EH (cell line): ENCODE measurements at places on chromosomes 7 and 10.
A peak's percentile ranks its signal among the peaks of the same experiment; 100 is the strongest.

GRCh38 chr10:118332236-118332635 lies 9.9 kb downstream of the FAM204A start:
- DNase-seq = no peak

GRCh38 chr10:2173327-2173726 lies 436.0 kb upstream of the ADARB2 start:
- DNase-seq = no peak

GRCh38 chr10:70437721-70438120 lies 3.8 kb downstream of the NODAL start:
- no peak for DNase-seq

DNA sequence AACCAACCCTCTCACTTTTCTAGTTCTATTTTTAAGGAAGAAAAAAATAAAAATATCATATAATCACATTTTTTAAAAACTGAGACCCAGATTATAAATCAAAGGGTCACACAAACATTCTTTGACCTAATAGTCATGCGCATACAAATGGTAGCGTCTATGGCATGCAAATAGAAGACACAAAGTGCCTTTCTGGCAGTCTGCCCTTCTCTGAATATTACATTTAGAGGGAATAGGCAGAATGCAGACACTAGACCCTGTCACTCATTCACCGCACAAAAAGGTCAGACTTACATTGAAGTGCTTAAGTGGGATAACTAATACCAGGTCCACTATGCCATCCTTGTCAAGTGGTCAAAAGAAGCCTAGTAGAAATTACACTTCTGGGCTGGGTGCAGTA lies 26.5 kb upstream of the FHIP2A start:
- DNase-seq = peak; percentile 41

DNA sequence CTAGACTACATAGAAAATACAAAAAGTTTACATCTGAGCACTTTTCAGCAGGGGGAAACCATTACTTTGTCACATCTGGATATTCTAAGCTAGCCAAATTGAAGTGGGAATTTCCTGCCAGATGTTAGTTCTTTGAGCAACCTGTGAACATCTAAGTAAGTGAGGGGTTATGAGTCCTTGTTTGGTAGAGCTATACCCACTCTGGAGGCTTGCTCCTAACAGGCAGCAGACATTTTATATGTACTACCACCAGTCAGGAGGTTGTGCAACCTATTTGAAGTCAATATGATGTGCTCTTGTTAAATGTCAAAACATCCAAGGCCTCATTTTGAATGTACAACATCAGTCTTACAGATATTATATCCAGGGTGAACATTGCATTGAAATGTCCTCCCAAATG lies 143.3 kb upstream of the KAT6B start:
- no peak for DNase-seq

DNA sequence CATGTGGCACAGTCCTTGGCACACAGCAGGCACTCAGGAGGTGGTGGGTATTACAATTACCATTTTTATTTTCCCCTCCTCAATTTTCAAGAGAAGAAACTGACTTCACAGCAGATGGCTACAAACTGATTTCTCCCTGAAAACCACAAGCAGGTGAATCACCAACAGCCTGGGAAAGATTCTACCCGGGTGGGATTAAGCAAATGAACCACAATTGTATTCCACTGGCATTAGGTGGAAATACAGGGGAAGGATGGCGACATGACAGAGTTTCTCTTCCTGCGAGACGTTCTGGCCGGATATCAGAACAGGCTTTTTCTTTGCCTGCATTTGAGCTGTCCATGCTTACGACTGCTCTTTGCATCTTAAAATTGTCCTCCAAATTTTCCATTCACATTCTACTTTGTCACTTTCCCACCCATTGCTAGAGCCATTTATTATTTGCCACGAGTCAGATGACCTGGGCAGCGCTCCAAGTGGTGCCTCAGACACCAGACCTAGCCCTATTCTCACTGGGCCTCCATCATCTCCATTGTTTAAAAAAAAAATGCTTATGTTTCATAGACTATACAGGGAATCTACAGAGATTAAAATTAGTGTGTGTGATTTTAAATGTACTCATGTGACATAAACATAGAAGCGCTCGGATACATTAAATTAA lies 4.6 kb downstream of the DENND11 start:
- DNase-seq = peak; percentile 24

DNA sequence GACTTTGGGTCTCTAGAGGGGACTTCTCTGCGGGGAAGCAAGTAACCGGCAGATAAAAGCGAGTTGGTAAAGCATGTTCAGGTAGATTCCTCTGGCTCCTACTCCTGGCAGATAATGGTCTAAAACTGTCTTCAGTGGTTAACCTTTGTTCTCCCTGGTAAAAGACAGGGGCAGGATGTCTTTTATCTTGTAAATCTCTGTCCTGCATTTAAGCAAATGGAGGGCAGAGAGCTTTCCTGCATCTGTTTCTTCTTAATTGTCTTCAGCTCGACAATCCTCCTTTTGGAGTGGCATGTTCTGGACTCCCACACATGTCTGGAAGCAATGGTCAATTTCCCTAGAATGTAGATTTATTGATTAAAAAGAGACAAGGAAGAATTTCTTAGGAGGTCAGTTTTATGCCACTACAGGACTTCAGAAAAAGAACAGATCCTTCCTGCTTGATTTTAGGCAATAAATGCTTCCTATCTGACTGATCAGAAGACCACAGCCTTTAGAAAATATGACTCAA lies 16.6 kb downstream of the C7orf33 start:
- DNase-seq = no peak

DNA sequence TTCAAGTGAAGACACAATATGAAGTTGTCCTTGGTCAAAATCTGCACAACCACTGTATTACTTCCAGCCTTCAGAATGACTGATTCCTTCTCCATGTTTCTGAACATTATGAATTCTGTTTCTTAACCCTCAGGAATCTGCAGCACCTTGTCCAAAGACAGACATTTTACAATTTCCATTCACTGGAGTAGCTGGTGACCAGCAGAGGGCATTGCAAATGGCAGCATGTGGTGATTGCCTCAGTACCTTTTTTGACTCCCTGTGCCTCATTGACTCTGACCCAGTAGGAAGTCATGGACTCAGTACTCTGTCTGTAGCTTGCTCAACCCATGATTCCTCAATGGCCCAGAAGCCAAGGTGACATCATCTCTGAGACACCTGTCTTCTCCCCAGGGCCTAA lies 879 bp upstream of the VPS41 start:
- no peak for DNase-seq

DNA sequence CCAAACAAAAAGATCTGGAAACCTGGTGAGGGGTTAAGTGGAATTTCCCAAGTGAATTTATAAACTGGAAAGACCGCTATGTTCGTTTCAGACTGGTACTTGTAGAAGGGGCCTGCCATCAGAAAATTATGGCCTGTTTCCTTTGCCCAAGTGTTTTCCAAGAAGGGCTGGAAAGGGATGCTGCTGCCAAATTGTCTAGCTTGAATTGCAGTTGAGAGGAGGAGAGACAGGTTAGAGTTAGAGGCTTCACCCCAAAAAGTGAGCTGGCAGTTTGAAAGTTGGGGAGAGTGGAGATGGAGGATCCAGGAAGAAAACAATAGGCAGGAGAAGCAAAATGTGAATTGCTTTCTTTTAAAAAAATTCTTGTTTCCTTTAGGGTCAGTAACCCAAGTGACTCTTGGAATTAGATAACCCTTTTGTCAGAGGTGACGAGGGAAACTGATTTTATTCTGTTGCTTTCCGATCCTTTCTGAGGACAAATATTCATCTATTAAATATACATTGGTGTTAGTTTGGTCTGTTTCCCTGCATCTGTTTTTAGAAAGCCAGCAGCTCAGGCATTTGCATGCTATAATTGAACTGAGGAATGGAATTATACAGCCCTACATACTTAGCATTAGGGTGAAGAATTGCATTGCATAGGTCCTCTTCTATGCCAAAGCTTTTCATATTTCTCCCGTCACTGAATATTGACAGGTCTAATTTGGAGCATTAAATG lies 82.5 kb upstream of the PRR15 start:
- no peak for DNase-seq

GRCh38 chr7:80393786-80394185 lies 118.1 kb downstream of the GNAT3 start:
- DNase-seq = no peak

DNA sequence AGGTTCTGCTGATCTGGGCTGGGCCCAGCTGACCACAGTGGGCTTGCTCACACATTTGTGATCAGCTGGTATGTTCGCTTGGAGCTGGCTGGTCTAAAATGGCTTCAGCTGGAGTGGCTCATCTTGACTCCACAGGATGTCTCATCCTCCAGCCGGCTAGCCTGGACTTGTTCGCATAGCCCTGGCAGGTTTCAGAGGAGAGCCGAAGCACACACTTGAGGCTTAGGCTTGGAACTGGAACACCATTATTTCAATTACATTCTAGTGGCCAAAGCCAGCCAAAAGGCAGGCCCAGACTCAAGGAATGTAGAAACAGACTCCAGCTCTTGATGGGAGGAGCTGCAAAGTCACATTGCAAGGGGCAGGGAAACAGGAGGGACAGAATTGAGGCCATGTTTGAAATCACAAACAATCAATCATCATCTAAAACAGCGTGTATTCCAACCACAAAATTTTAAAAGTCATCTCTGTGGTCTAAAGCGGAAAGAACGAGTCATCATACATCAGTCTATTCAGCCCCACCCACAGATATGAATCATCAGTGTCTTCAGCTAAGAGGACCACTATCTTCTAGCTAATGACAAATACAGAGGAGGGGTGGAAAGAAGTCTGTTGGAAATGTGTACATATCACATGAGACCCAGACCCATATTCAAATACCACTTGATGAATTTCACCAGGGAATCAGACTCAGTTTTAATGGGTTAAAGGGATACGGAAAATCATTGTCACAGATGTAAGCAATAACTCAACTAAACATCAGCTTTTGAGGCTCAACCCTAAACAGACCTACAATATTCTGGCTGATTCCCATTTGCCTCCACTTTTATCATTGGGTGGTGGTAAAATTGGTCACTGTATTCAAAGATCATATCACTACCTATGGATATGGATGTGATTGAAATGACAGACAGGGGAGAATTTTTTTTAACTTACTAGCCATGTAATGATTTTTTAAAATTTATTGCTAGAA lies 139.0 kb upstream of the MKLN1 start:
- peak; percentile 99 for DNase-seq

DNA sequence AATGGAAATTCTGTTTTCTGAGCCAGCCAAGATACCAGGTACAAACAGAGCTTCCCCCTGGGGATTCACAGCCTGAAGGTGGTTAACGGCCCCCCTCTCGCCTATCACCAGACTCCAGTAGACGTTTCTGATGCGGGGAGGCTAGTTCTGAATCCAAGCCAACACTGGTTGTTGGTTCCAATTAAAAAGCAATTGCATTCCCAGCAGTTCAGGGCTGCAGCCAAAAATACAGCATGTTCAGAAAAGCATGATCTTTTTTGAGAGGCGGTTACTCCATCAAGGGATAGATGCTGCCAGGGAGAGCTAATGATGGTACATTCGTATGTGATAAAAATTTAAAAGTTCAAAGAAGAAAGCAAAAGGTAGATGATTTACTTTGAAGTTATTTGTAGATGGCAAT lies 481.0 kb downstream of the GALNT17 start:
- DNase-seq = no peak

DNA sequence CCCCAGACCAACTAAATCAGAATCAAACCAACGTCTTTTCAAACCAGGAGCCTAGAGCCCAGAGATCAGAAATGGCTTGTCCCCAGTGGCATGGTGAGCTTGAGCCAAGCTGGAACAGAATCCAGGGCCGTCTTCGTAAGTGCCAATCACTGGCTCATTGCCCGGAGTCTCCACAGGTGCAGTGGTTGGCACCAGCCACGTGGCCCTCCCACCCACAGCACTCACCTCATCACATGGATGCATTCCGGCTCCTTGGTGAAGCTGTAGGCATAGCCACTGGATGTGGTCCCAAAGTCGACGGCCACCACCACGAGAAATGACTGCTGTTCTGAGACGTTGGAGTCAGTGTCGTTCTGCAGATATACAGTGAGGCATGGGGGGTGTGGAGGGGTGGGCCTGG lies 37.4 kb downstream of the HSPA12A start:
- no peak for DNase-seq
